ENCODE measurements at places on chromosomes 2 and 18.

- DNase-seq = no peak
Measured at GRCh38 chr2:207464007-207464406, 65.8 kb upstream of the CREB1 start.

DNA sequence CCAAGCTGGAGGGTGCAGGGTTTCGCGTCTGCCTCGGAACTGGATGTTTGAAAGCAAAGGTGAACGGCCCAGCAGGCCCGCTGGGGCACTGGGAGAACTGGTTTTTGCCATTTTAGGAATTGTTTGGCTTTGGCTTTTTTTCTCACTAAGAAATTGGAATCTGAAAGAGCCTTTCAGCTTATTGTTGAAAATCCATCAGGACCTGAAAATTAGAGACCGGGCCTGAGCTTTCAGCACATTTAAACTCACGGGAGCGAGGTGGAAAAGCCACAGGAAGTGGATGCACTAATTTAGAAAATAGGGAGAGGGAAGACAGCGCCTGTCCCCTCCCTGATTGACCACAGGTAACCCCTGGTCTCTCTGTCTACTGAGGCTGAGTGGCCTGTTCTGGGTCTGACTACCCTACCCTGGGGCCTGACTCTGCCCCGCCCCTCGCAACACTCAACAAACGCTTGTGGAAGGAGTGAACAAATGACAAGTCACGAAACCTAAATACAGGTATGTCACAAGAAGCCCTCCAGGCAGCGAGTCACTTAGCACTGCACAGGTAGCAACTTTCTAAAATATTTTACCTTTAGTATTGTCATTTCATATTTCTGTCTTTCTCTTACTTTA is 100.3 kb upstream of the MBOAT2 start:
- no peak for DNase-seq

GRCh38 chr2:74105413-74105812 is 42.3 kb downstream of the BOLA3 start:
- no peak for DNase-seq

DNA sequence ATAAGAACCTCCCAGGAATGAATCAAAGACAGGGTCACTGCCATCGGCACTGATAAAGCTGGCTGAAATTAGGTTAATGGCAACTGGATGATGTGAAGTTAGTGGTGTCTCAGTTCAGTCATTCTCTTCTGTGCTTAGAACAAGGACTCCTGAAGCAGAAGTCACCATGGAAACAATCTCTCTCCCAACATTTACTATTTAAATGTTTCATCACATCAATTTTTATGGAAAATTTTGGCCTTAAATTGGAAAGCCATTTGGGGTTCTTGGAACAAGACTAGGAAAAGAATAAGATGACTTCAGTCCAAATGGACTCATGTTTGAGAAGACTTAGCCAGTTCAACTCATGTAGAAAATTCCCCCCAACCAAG is 15.5 kb upstream of the ARL5A start:
- DNase-seq = no peak

GRCh38 chr2:216318521-216318874 is 53.8 kb downstream of the MARCHF4 start:
- no peak for DNase-seq

DNA sequence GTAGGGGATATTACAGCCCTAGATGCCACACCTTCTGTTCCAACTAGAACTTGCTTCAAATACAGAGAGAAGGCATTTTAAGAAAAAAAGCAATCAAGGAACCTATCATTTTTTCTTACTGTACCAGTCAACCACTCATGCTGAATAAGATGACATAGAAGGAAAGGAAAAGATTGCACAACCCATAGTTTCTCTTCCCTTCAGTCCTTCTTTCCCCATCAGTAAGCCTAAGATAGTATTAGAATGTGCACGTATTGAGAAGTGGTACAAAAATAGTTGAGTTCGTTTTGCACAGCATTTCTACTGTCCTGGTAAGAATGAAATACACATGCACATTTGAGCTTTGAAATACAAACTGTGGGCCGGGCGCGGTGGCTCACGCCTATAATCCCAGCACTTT is 27.0 kb upstream of the HK2 start:
- DNase-seq = no peak

DNA sequence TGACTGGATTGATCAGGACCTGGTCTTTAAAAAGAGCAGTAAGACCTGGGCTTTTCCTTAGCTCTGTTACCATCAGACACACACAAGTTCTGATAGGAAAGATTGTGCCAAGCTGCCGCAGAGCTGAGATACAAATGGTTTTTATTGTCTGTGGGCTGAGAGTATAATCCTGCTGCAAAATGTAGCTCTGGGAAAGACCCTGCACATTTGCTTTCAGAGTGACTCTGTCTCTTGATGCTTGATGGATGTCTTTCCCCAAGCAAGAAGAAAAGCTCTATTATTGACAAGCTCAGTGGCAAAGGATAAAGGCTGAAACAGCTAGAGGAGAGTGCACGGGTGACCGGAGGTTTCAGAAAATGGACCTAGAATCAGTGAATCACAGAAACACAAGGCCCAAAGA is 95.3 kb upstream of the PARD3B start:
- no peak for DNase-seq

DNA sequence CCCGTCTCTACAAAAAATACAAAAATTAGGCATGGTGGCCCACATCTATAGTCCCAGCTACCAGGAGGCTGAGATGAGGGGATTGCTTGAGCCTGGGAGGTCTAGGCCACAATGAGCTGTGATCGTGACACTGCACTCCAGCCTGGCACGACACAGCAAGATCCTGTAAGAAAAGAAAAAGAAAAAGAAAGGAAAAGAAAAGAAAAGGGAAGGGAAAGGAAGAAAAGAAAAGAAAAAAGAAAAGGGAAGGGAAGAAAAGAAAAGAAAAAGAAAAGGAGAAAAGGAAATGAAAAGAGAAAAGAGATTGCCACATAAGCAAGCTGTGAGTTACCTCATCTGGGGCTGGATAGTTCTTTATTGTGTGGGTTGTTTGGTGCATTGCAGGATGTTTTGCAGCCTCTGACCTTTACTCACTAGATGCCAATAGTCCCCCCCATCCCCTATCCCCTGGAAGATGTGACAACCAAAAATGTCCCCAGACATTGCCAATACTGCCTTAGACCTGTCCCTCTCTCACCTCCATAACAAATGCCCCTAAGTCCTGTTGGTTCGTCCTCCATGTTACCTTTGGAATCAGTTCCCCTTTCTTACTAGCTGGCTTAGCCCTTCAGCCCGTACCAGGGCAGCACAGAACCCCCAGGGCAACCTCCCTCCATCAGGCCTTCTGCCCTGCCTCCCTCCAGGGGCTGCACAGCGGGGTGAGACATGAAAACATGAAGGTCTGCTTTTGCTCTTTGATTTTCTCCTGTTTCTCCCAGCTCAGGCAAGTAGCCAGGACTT is 8.9 kb downstream of the ASPRV1 start:
- DNase-seq = no peak

DNA sequence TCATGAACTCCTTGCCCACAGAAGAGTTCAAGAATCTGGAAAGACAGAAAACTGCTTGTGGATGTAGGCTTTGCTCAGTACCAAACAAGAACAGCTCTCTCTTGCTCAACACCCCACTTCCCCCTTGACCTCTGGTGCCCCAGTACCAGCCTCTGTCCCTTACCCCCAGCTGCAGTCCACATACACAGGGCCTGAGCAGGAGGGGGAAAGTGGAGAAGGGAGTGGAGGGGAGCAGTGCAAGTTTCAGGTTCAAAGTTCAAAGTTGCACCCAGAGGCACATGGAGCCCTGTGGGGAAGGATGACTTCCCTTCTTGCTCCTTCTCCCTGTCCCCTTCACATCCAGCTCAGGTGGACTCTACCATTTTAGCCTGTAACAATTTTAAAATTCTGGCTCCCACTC is 61.1 kb upstream of the LPIN2 start:
- no peak for DNase-seq

DNA sequence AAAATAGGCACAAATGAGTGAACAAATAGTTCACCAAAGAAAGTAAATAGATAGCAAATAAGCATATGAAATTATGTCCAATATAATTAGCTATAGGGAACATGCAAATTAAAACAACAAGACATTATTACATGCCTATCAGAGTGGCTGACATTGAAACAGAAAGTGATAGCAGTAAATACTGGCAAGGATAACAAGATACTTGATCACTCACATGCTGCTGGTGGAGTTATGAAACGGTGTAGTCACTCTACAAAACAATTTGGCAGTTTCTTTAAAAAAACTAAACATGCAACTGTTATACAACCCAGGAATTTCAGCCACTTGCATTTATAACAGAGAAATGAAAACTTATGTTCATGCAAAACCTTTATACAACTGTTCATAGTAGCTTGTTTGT is 439.2 kb upstream of the ACVR2A start:
- no peak for DNase-seq

Data from T-cell (primary cell).